LHCN-M2 (cell line): ENCODE measurements at places on chromosomes 16 and 17.
A peak's percentile ranks its signal among the peaks of the same experiment; 100 is the strongest.

- peak; percentile 77 for DNase-seq
These were observed 1.5 kb downstream of the PDF start for GRCh38 chr16:69328854-69329316.

DNA sequence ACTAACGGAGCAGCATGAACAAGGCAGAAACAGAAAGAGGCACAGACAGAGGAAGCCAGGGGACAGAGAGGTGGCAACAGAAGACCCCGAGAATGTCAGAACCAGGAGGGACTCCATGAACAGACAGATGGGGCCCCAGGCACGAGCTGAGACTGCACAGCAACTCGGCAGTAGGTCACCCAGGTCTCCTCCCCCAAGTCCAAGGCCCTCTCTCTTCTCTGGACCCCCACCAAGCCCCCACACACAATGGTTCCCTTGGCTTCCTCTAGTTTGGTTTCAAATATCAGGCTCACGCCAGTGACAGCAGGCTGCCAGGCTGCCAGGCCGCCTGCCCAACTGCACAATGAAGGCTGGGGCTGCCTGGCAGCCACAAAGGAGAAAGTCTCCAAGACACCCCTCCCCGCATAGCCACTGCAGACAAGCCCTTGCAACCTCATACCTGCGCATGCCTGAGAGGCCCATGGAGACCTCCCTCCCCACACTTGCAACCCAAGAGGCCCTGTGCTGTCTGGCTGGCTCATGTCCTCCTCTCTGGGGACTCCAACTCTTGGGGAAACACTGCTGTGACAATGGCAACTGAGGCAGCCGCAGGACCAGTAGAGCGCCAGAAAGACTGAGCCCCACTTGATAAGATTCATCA, 54.8 kb downstream of the PIMREG start:
- DNase-seq = no peak

DNA sequence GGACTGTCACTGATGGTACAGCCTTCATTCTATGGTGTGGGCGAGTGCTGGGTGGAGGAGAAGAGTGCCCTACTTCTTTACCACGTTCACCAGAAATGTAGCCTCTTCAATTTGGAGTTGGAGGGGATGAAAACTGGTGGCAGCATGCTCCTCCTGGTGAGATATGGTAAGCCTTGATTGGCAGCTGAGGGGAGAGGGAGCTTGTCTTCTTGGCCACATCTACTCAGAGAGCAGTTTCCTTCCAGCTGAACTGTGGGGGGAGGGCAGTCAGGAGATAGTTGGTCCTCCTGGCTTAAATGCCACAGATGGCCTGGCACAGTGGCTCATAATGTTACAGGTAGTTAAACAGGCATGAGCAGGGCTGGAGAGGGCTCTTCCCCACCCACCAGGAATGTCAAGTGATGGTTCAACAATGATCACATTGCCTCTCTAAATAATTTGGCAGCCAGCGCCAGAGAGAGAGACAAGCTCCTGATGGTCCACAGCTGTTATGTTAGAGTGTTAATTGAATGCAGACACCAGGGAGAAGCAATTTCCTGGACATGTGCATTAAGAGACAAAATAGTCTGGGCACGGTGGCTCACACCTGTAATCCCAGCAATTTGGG, 9.0 kb upstream of the MAPK3 start:
- no peak for DNase-seq

DNA sequence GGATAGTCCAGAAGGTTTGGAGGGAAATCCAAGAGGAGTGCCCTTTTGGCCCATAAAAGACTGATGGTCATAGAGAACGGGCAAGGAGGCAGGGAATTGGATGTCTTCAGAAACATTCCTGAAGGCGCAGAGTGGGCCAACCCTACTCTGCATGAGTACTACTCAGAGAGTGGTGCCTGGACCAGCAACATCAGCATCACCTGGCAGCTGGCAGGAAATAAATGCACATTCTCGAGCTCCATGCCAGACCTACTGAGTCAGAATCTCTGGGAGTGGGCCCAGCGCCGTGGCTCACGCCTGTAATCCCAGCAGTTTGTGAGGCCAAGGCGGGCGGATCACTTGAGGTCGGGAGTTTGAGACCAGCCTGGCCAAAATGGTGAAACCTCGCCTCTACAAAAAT, 27.1 kb upstream of the SLC39A11 start:
- no peak for DNase-seq

DNA sequence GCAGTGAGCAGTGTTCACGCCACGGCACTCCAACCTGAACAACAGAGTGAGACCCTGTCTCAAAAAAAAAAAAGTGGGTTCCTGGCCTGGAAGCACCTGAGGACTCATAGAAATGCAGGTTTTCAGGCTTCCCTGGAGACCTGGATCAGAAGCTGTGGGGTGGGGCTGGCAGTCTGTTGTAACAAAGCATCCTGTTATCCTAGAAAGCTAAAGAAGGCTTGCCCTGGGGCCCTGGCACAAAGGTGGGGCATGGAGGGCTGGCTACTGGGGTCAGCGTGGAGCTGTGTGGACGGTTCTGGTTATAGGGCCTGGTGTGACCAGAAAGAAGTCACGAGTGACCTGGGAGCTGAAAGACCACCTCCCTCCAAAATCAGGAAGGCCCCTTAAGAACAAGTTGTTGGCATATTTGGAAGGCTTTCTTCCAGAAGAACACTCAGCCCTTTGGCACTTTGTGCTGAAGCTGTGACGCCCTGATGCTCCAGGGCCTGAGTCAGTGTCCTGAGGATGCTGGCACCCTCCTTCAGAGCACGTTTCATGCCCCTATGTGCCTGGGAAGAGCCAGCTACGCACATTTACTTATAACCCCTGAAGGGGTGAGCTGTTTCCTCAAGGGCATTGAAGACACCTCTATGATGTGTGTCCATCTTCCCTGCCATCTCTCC, 6.2 kb downstream of the CRISPLD2 start:
- no peak for DNase-seq

DNA sequence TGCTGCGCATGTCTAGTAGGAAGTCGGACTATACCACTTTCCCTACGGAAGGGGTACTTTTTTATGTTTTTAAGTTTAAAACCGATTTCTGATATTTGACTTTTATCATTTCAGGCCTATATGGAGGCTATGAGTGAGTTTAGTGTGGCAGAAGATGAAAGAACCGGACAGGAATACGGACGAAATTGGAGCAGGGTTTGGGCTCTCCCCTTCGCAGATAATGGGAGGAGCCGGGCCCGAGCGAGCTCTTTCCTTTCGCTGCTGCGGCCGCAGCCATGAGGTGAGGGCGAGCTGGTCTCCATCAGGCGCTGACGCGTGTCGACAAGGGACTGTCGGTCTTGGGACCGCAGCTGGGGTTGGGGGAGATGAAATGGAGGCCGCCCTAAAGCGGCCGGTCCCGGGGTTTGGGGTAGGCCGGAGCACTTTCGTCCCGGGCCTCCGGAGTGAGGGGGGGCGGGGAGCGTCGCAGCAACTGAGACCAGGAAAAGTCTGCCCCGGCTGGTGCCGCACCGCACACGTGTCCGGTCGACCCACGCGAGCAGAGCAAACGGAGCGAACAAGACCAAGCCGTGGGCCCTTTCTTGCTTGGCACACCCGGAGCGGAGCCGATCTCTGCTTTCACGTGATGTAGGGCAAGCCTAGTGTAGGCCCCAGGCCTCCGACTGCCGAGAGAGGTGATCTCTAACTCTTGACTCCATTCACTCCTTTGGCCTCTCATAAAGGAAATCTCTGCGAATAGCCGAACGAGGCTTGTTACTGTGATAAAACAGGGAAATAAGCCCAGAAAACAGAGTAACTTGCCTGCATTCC, at the start of gene RPL19:
Gene RPL19 (plus strand): TSS at position 214 of the 810 bp plus-strand sequence. CDS start 62 bp downstream, at position 276.
- no peak for DNase-seq

DNA sequence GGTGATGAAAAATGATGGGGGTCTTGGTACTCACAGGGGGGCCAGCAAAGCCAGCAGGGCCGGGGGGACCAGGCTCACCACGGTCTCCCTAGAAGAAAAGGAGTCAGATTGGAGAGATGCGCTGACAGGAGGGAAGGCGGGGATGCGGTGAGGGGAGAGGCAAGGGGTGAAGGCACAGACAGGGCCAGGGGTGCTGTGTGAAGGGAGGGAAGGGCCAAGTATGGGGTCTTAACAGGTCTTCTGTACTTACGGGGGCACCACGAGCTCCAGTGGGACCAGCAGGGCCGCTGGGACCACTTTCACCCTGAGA, 11.2 kb downstream of the COL1A1 start:
- no peak for DNase-seq

DNA sequence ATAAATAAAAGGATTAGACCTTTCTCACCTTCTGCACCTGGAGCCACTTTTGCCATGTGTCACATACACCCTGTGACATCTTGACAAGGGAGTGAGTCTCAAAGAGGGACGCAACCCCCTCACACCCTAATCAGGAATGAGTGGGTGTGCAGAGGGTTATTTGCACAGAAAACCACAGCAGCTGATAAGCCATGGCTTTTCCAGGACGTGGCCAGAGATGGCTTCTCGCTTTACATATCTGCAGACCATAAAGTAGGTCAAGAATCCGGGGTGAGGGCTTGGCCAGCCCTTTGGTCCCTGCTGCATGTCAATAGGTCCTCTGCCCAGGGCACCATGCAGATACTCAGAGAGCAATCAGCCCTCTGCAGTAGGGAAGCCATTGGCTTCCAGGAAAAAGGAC, 2.4 kb upstream of the CD300LF start:
- no peak for DNase-seq

- no peak for DNase-seq
These were observed 2.0 kb upstream of the GLG1 start for GRCh38 chr16:74608944-74609343.
